ENCODE measurements at places on chromosomes 5 and 9.

DNA sequence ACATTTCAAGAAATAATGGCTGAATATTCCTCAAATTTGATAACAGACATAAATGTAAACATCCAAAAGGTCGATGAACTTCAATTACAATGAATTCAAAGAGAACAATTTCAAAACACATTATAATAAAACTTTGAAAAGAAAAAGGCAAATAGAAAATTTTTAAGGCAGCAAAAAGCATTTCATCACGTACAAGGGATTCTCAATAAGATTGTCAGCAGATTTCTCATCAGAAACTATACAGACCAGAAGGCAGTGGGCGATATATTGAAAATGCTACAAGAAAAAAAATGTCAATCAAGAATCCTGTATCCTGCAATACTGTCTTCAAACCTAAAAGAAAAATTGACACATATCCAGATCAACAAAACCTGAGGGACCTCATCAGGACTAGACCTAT lies 62.0 kb downstream of the EDIL3 start:
- no peak for ATAC-seq

DNA sequence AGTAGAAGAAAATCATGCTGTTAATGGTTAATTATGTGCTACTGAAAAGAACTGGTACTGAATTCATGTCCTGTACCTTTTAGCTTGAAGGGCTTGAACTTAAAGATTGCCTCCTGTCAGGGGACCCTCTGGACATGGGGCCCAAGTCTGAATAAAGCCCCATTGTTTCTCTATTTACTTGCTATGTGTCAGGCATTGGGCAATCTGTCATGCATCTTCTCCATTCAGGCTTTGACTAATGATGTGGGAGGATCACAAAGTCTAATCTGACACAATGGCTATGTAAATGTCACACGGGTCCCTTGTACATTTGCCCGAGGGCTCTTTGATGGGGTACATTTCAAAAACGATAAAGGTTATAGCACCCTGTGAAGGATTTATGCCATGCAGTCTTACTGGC lies 64.0 kb upstream of the TUSC1 start:
- no peak for ATAC-seq

DNA sequence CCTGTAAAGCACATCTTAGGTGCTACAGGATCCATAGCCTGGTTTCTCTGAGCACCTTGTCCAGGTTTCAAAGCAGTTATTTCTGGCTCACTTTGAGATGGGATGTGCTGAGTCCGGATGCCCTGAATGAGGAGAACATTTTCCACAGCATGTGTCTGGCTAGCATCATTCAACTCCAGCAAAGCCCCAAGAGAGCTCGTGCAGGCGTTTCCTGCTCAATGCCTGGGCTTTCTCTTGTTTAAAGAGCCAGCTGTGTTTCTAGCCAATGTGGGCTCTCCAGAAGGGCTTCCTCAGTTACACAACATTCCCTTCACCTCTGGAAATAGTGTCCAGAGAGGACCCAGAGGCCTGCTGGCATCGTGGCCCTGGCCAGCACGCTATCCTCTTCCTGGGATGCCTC lies 411.7 kb downstream of the DMAC1 start:
- ATAC-seq = no peak

DNA sequence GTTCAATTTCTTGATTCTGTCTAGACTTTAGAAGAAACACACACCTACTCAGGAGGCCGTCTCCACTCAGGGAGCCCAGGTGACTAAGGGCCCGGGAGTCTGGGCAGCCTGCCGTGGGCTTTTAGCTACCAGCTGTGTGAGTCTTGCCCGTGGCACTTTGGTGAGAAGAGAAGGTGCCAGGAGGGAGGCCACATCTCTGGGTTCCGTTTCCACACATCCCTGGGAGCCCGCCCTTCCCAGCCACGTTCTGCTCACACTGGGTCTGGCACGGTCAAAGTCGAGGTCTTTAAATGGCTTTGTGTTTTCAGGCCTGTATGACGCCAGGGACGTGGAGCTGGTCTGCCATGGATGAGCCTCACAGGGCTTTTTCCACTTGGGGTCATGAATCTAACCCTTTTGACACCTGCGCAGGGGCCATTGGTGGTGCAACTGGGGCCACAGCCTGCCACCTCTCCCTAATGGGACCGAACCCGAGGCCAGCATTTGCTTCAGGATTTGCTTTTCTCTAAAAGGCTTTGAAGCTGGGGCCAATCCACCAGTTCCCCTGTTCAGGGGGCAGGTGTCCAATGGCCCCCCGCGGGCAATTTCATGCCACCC lies 17.2 kb upstream of the FCN2 start:
- ATAC-seq = no peak

DNA sequence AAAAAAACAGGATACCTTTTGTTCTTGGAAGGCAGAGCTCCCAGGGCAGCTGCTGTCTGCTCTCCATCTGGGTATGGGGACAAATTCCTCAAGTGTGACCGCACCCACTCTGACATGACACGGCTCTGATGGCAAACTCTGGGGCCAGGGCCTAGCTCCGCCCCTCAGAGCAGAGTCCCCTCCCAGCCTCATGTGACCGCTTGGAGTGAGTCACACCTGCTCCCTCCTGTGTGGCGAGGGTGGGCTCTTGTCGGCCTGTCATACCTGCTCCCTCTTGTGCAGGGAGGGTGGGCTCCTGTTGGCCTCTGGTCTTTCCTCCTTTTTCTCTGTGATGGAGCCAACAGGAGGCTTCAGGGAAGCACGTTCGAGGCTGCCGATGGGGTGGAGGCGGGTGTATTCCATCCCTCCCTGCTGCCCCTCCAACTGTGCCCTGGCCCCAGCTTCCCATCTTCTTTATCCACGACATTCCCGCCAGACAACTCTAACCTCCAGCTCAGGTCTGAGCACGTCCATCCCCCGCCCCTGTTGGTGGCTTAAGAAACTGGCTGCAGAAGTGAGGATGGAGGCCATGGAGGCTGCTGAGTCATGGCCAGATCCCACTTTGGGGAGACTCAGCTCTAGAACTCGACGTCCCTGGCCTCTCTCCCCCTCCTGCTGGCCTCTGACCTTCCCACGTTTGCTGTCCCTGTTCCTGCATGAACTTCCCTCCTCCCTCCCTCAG lies 65.3 kb downstream of the OLFM1 start:
- ATAC-seq = no peak

GRCh38 chr5:24167806-24168205 lies 477.0 kb downstream of the CDH10 start:
- no peak for ATAC-seq

DNA sequence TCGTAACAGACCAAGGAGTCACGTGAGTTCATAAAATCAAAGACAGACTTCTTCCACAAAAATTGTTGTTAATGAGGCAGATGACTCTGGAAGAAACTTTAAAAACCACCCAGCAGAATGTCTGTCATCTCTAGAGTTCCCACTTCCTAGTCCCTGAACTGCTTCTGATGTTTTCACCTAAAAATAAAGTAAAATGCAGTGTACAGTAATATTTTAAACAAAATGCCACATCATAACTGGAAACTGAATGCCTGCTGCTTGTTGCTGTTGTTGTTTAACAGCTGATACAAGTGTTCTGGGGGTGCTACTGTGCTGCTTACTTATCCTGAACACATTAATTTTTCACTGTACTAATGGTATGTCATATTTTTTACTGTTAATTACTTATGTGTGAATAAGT lies 577.2 kb downstream of the MTRR start:
- no peak for ATAC-seq

GRCh38 chr5:81305785-81306184 lies 4.4 kb downstream of the ZCCHC9 start:
- peak; percentile 34 for ATAC-seq

- ATAC-seq = no peak
Observed at GRCh38 chr5:72760259-72760658, 56.2 kb upstream of the TNPO1 start.

Measured in activated CD4-positive, CD25-positive, alpha-beta regulatory T cell treated with anti-CD3 and anti-CD28 coated beads, Interleukin-2, amount 50 U/mL, for 24 hours (primary cell).